ENCODE measurements at places on chromosomes 4 and X.

DNA sequence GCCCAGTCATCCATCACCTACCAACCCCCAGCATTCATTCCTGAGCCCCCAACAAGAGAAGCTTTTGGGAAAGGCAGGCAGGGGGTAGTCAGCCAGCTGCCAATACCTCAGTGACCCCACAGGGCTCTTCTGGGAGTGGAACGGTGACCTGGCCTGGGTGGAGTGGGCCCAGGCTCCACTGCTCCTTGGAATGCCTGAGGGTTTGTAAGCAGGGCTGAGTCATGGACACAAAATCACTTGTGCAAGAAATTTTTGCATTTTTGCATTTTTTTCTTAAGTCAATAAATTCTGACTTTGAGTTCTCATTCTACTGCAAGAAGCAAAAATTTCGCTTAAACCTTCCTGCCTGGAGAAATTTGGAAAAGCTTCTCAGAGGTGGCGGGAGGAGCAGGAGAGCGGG, 18.5 kb downstream of the SORCS2 start:
- DNase-seq: no peak

GRCh38 chr4:5724377-5724776, 13.4 kb downstream of the EVC start:
- DNase-seq: no peak

GRCh38 chrX:39427492-39427891, 626.2 kb downstream of the MID1IP1 start:
- DNase-seq: peak; percentile 17

- DNase-seq: no peak
Measured at GRCh38 chr4:43132010-43132582, 239.6 kb downstream of the GRXCR1 start.

- DNase-seq: no peak
Measured at GRCh38 chrX:105564501-105564900, 257.8 kb upstream of the NRK start.

DNA sequence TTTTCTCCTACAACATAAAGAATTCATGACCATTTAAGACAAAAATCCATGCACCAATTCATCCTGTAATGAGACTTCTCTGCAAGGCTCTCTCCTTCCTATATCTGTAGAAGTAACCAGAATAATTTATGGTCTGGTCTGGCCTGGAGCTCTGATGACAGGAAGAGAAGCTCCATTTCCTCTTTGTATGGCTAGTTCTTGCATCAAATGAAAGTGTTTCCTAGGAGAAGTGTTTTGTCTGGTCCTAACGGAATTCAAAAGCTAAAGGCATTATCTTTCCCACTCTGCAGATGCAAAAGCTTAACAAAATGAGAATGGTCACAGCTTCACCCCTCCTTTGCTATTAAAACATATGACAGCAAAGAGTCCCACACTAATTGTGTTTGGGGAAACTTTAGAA, 55.1 kb downstream of the SPATA18 start:
- DNase-seq: no peak

DNA sequence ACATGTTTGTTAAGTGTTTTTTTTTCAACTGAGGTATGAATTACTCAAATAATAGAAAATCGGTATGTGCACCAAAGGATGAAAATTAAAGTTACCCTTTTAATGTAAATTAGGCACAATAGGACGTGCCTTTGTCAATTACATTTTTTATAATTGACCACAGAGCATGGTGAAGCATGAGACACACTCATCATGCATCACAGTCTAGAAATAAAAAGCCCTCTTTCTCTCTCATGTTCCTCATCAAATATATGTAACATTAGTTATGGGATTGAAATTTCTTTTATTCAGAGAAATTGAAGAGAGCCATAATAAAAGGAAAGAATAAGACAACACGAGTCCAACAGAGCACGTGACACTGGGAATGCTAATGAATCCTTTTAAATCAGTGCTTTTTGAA, 3.5 kb downstream of the GNRHR start:
- no peak for DNase-seq

DNA sequence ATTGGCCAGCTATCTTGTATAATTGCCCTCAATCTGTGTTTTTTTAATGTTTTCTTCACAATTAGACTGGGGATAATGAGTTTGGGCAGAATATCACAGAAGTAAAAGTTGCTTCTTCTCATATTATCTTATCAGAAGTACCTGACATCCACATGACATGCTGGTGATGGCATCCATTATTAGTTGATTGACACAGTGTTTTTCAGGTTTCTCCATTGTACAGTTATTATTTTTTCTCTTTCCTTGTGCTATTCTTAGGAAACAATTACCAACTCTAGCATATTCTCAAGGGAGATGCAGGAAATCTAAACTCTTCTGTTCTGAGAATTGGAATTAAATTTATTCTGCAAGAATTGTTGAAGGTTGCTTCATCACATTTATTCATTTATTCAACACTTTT, 1000.1 kb upstream of the LCORL start:
- DNase-seq: no peak

GRCh38 chr4:10180927-10181744, 64.5 kb upstream of the WDR1 start:
- DNase-seq: no peak

DNA sequence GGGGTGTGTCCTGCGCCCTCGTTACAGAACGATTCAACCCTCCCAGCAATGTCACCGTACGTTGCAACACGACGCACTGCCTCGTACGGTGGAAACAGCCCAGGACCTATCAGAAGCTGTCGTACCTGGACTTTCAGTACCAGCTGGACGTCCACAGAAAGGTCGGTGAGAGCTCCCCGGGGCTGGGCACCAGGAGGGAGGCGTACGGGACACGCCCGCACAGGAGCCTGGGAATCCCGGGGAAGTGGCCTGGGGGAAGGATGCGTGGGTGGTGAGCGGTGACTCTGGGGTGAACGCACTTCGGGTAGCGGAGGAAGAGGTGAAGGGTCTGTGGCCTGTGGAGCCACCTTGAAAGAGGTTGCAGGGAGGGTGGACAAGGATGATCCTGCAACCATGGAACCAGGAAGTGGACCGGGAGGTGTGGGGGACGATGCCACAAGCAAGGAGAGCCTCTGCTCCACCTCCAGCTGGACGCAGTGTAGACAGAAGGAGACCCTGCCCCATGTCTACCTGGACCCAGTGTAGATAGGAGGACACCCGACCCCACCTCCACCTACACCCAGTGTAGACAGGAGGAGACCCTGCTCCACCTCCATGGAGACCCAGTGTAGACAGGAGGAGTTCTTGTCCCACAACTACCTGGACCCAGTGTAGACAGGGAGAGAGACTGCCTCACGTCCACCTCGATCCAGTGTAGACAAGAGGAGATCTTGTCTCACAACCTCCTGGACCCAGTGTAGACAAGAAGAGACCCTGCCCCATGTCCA, 25.9 kb downstream of the CSF2RA start:
- DNase-seq: no peak

DNA sequence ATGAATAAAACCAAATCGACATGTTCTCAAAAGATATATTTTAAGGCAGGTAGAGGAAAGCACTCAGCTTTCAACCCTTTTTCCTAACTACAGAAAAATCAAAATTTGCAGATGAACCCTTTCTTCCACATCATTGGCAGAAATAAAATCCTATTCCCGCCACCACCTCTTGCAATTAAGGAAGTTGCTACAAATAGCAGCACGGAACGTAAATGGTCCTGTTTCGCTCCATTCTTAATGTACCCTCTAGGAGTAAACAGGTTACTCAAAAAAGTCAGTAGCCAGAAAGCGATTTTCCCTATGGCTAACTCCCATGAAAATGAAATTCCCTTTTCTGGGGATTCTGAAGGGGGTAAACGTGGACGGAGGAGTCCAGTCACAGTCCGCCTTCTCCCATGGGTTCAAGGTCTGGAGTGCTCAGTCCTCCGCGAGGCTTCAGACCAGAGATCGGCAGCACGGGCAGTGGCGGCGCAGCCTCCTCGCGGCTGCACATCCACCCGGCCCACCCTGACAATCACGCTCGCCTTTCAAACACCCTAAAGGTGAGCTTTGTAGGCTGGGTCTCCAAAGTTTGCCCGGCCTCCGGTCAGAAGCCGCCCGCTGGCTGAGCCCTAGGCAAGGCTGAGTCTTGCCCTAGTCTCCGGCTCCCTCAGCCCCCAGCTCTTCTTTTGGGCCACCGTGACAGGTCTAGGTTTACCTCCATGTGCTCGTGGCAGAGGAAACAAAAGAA, 1.8 kb downstream of the ATP11C start:
- no peak for DNase-seq

DNA sequence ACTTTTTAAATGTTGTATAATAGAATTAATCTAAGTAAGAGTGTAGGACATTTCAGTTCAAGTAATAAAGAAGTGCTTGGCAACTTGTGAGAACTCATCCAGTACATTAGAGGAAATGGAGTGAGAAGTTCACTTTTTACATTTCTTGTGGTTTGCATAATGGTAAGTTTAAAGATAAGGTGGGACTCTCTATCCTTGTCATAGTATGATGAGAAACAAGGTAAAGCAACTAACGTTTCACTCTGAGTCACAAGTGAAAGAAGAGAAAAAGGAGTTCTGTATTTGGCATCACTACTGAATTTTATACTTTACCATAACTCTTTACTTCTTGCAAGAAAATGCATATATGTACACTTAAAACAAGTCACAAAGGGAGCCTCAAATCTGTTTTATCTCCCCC, 219.4 kb downstream of the SLC4A4 start:
- DNase-seq: no peak

DNA sequence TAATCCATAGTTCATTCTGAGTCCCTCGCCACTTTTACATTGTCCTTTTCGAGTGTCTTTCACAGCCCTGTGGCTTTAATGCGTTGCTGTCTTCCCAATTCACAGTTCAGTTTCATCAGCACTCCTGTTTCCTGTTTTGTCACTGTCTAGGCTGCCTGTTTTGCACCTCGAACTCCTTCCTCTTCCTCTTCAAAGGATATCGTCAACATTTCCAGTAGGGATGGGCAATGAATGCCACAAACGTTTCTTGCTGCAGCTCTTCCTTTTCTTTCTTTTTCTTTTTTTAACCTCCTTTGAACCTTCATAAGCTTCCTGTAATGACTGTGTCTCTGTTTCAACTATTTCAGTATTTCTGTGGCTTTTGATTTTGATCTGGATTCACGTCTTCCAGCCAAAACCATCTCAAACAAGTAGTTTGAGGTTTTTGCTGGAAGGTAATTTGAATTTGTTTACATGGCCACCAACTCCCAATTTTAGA, 105.4 kb downstream of the ANXA3 start:
- DNase-seq: no peak

- DNase-seq: no peak
Measured at GRCh38 chr4:175971388-175972179, 94.1 kb upstream of the WDR17 start.

GRCh38 chr4:23969635-23970145, 79.8 kb upstream of the PPARGC1A start:
- no peak for DNase-seq

DNA sequence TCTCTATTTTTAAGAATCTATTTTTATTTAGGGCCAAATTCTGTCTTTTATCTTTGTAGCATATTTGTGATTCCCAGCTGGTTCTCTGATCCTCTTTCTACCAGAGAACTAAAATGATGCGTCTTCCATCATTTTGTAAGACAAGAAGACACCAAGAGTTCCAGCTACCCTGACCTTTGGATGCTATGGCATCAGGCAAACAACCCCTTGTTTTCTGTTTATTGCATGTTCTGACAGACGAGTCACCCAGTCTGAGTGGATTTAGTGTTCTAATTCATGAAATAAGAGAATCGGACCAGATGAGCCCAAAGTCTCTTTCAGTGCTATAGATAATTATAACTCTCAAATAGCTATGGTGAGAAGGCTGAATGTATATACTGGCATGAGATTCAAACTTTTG, 69.7 kb downstream of the ZFYVE28 start:
- DNase-seq: no peak

DNA sequence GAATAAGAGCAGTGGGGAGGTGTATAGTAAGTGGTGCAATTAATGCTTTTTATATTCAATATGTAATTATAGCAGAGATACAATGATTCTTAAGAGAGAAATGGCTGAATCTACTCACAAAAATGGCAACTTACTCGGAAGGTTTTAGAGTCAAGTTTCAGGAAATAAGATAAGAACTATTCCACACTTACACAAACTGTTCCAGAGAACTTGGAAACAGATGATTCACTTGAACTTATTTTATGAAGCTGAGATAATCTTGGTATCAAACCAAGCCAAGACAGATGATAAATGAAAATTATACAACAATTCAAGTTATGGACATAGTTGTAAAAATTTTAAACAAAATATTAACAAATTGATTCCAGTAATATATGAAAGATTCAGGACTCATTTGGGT, 311.3 kb upstream of the HS3ST1 start:
- DNase-seq: no peak

GRCh38 chr4:100034023-100034664, 84.1 kb upstream of the H2AZ1 start:
- no peak for DNase-seq

DNA sequence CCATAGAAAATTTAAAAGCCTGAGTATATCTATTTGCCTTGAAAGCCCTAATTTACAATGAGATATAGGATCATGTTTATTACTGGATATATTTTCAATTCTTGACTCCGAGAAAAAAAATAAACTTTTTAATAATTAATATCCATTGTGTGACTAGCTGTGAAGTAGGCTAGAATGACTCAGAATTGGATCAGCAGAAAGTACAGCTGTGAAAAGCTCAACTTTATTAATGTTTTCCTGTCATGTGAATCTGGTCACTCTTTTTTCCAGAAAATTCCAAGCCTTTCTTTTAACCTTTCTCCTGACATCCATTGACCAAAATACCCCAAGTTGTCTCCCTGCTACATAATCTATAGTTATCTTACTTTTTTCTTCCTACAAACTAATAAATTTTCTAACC, 171.8 kb upstream of the PACRGL start:
- no peak for DNase-seq

GRCh38 chr4:75235359-75235951, 278.7 kb downstream of the RCHY1 start:
- DNase-seq: no peak

GRCh38 chr4:24657768-24658617, 73.6 kb upstream of the DHX15 start:
- no peak for DNase-seq

DNA sequence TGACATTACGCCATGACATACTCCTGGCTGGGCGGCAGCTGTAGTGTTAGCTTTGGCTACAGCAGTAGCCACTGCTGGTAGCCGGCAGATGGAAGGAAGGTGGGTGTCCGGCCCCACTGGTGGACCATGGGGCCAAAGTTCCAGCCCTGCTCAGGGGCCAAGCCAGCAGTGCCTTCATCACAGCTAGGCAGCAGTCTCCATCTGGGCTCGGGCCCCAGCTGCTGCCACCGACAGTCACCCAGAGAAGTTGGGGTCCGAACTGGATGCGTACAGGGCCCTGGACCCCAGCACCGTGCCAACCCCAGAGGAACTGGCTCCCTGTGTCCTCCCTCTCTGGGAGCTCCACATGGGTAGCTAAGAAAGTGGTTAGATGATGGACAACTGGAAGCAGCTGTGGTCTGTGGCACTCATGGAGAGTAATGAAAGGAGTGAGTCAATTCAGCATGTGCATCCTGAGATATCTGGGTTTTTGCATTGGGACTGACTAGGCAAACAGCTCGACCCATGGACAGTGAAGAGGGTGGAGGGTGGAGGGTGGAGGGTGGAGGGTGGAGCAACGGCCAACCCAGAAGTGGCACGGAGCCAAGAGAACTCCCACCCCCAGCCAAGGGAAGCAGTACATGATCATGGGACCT, 366.6 kb upstream of the GRIA3 start:
- no peak for DNase-seq
